ENCODE measurements at places on chromosomes 16 and 17. TPM values are rescaled to one million over a fixed set of nuclear protein-coding genes. Genes with fewer than 3 reads are reported as not detected.

- no peak for DNase-seq
Measured at GRCh38 chr17:70158180-70158579, 11.2 kb upstream of the KCNJ2 start.

DNA sequence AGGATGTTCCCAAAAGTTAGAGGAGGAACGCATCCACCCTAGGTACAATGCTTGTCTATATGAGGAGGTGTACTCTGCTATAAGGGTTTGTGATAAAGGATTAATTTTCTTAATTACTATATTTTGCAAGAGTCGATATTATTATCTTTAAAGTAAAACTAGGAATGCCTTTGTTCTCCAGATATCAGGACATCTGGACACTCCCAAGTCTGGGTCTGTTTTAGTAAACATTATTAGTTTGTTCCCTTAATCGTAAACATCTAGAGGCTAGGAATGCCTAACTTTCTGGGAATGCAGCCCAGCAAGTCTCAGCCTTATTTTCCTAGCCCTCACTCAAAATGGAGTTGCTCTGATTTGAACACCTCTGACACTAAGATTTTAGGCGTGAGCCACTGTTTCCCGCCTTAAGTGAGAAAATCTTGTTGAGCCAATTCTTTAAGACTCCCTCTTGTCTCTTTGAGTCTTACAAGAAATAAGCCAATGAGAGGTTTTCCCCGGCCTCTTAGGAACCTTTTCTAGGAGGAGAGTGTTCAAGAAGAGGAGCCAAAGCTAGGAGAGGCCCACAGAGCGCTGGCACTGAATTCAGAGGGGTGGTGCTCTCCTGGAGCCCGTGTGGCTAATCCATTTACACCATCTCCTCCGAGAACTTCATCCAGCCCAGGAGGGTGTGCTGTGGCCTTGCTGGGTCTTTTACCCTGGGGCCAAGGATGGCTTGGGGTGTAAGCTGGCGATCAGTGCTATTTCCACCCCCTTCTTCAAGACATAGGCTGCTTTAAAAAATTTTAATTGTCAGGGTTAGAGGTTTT, 40.9 kb downstream of the SMARCE1 start:
- no peak for DNase-seq

- no peak for DNase-seq
Measured at GRCh38 chr16:54066451-54067105, 220.0 kb downstream of the IRX3 start.

- peak; percentile 71 for DNase-seq
Measured at GRCh38 chr16:28623172-28623711, 13.4 kb upstream of the SULT1A1 start.

GRCh38 chr17:35557353-35557752, 3.3 kb downstream of the SLFN14 start:
- no peak for DNase-seq

GRCh38 chr16:78773291-78773702, 673.8 kb downstream of the WWOX start:
- no peak for DNase-seq

GRCh38 chr16:346587-346986, 5.9 kb downstream of the AXIN1 start:
- DNase-seq, result peak; percentile 35

GRCh38 chr16:10428433-10429168, 42.7 kb downstream of the ATF7IP2 start:
- no peak for DNase-seq

DNA sequence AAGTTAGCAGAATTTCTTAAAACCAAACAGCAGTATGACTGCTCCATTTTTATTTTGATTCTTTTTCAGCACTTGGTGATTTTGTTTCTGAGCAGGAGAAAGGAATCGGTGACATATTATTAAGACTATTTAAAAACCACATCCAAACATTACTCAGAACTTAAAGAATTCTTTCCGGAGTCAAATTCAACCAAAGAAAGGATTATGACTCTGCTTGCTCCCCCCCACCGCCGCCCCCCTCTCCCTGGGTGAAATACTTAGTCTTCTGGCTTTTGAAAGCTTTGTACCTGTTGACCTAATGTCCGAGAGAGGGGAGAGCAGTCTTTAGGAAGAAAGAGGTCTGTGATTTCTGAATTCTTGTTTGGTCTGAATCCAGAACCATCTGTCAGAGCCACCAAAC, 17.9 kb upstream of the COL1A1 start:
- no peak for DNase-seq

DNA sequence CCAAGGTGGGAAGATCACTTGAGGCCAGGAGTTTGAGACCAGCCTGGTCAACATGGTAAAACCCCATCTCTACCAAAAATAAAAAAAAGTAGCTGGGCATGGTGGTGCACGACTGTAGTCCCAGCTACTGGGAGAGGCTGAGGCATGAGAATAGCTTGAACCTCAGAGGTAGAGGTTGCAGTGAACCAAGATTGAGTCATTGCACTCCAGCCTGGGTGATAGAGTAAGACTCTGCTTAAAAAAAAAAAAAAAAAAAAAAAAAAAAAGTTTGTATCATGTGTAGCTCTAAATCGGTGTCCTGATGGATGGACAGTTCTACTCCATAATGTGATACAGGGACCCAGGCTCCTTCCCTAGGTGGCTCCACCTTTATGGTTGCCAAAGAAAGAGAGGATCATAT, 497.1 kb upstream of the RBFOX1 start:
- DNase-seq, result no peak

CD300H gene
- total RNA-seq, result not detected

KRTAP4-5 gene
- total RNA-seq, result not detected

All from Right ventricle myocardium inferior (tissue), 1 donor.